ENCODE measurements at places on chromosomes 4 and X.
A peak's percentile ranks its signal among the peaks of the same experiment; 100 is the strongest.

- no peak for DNase-seq
Measured at GRCh38 chrX:13506574-13506973, 62.8 kb upstream of the EGFL6 start.

DNA sequence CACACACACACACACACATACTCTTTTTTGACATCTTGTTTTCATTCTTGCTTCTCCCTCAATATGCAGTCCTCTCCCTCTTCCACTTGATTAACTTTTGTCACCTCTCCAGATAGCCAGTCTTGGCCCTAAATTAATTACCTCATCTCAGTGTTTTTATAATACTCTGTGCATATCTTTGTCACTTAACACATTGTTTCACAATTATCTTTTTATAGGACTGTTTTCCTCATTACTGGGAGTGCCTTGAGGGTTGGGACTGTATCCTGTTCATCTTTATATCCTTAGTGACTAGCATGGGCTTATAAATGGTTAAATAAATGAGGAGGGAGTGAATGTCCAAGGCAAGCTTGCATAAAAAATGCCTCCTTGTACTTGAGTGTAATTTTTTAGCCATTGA lies 33.1 kb downstream of the SYNPO2 start:
- peak; percentile 14 for DNase-seq

- DNase-seq, result peak; percentile 56
Measured at GRCh38 chrX:56728752-56729151, 291 bp upstream of the NBDY start.

DNA sequence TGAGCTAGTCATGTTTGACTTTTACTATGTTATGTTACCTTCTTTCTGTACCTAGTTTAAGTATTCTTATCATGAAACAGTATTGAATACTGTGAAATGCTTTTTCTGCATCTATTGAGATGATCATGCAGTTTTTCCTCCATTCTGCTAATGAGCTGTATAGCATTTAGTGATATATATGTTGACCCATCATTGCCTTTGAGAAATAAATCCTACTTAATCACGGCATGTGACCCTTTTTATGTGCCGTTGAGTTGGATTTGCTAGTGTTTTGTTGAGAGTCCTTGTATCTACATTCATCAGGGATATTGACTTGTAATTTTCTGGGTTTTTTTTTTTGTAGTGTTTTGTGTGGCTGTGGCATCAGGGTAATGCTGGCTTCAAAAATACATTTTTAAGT lies 537.7 kb upstream of the AADAT start:
- no peak for DNase-seq

DNA sequence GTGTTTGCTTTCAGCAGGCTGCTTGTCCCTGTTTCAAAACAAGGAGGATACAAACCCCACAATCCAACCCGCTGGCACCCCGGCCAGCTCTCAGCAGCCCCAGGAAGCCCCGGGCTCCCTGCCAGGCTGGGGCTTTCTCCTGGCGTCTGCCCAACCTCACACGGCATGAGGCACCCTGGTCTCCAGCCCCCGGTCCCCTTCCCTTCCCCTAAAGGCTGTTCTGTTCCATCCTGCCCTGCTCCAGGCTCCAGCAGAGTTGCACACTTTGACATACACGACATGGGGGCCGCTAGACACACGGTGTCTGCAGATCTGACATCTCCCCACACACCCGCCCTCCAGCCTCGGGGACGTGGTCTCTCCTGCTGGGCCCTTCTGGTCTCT lies 107.7 kb upstream of the ADRA2C start:
- no peak for DNase-seq

DNA sequence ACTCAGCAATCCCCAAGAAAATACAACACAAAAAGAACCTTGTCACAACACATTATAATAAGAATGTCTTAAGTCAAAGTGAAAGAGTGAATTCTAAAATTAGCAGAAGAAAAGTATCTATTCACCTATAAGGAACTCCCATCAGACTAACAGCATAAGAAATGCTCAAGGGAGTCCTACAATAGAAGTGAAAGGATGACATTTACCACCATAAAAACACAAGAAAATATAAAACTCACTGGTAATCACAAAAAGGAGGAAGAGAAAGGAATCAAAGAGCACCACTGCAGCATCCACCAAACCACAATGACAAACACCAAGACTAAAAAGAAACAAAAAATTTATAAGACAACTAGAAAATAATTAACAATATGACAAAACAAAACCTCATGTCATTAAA lies 257.0 kb upstream of the AGTR2 start:
- no peak for DNase-seq

DNA sequence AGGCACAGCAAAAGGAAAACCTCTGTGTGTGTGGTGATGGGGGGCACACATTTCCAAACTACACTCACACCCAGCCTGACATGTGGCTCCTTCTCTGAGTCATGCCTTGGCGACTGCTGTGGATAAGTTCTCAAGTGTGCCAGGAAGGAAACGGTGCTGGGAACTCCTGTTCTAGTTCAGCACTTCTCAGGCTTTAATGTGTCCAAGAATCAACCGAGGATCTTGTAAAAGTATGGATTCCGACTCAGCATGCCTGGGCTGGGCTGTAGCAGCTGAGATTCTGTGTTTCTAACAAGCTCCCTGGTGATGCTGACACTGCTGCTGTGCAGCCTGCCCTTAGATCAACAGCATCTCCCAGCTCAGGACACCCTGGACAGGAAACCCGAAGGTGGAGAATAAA lies 20.2 kb downstream of the CLNK start:
- no peak for DNase-seq

DNA sequence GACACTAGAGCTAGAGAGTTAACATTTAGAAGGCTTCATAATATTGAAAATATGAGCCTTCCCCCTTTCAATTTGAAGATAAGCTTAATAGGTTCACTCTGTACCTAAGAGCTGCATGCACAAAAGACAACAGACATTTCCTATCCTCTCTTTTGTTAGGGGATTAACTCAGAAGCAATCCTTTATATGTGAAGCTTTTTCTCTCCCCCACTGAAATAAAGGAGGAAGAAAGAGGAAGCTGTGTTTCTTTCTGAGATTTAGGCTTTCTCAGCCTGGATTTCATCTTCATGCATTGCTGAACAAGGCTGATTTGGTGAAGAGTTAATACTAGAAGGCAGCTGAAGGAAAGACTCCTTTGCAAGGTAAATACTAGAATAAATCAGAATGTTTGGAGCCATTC lies 21.0 kb upstream of the CABS1 start:
- no peak for DNase-seq

- no peak for DNase-seq
Measured at GRCh38 chr4:119040261-119040660, 95.4 kb upstream of the MYOZ2 start.

DNA sequence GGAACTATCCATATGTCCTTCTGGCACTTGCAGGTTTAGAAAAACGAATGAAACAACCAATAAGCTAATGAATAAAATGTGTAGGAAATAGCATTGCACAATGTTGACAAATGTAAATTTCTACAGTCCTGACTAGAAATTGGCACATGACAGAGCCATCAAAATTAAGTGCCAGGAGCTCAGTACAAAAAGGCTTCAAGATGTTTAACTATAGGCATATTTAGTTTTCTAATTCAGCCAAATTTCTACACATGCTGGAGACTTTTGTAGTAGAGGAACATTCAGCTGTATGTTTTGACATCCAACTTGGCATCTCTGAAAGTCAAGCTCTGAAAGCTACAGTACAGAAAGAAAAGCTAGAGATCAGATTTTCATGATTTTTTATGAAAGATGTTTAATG lies 1999.4 kb upstream of the AGA start:
- no peak for DNase-seq

- DNase-seq, result peak; percentile 42
Measured at GRCh38 chr4:110073053-110073845, 125.2 kb downstream of the ELOVL6 start.

DNA sequence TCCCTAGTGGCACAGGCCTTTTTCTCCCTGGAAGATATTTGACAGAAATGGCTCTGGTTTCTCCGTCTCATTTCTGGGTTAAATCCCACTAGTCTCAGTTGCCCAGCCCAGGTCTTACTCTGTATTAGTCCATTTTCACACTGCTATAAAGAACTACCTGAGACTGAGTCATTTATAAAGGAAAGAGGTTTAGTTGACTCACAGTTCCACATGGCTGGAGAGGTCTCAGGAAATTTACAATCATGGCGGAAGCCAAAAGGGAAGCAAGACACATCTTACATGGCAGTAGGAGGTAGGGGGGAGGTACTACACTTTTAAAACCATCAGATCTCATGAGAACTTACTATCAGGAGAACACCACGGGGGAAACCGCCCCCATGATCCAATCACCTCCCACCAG lies 81.9 kb downstream of the FHDC1 start:
- no peak for DNase-seq

DNA sequence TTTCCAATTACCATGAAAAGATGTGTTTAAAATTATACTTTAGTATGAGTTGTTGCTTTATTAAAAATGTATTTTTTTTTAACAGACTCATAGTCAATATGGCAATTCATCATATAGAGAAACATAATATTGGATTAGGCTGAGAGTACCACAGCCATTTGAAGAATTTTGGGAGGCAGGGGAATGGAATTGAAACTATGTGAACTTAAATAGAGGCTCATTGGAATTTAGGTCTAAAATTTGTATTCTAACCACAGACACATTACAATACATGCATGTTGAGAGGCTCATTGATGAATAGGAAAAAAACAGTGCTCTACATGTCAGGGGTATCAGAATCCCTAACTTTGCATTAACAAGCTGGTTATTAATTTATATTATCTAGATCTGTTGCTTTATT lies 269.6 kb downstream of the DKK2 start:
- DNase-seq, result no peak

- DNase-seq, result no peak
Measured at GRCh38 chr4:11299836-11300235, 128.9 kb downstream of the HS3ST1 start.

- DNase-seq, result no peak
Measured at GRCh38 chrX:44881549-44881948, 8.6 kb downstream of the KDM6A start.

DNA sequence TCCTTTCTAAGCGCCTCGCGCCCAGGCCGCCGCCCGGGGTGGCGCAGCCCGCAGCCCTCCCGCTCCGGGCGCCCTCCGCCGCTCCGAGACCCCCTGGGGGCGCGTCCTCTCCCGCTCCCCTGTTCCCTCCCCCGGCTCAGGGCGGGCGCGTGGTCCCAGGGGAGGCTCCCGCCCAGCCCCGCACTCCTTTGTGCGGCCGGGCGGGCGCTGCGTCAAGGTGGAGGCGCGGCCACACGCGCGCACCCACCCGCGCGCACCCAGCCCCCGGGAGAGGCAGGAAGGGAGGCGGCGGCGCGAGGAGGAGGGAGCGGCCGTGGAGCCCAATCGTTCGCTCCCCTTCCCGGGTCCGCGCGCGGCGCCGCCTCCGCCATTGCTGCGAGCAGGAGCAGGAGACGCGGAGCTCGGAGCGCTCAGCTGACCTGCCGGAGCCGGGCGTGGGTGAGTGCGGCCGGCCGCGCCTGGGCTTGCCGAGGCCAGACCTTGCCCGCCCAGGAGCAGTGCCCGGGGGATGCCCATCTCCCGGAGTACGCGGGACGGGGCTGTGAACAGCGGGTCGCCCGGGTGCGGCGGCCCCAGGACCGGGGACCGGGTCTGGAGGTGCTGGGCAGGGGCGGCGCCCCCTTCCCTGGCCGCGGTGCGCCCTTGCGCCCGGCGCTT lies at the start of gene NSG1:
TSS of gene NSG1 (plus strand) at position 367 of the 657 bp plus-strand sequence. CDS start 528 bp downstream, outside the sequence.
- peak; percentile 61 for DNase-seq

GRCh38 chr4:4572821-4573220 lies 31.0 kb upstream of the STX18 start:
- DNase-seq, result no peak

GRCh38 chr4:17033768-17034181 lies 135.3 kb upstream of the LDB2 start:
- no peak for DNase-seq

DNA sequence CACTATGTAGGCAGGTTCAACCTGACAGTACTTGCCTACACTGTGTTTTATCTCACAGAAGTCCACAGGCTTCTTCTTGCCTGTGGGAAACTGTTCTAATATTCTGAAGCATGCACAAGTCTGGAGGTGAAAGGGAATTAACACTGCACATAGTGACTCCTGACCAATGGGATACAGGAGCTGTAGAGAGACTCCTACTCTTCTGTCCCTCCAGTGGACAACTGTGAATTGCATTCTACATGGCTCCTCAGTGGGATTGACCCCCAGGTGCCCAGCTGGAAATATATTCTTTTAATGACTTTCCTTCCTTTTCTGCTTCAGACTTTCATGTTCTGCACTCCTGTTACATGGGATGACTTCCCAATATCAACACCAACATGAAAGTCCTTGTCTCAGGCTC lies 8.2 kb upstream of the YIPF6 start:
- DNase-seq, result peak; percentile 10

DNA sequence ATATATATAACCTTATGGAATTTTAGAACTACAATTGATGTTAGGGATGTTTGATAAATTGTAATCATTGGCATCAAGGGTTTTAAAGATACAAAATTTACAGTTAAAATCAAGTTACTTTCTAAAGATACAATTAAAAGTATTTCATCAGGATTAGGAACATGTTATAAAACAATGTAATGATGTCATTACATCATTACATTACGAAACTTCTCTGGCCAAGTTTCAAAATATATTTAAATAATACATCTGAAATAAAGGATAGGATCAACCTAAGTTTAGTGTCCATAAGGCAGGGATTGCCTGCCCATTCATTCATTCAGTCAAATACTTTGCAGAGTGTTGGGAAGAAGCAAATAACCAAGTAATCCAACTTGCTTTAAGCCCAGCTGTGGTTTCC lies 75.1 kb downstream of the TENM3 start:
- no peak for DNase-seq

- peak; percentile 13 for DNase-seq
Measured at GRCh38 chr4:131091896-131092295, 1995.9 kb downstream of the C4orf33 start.
